Dermis microvascular lymphatic vessel endothelial cell (primary cell): ENCODE measurements at places on chromosomes 3 and 15. TPM values are rescaled to one million over a fixed set of nuclear protein-coding genes. Genes with fewer than 3 reads are reported as not detected.

Gene FILIP1L
- total RNA-seq, result 19.0 and 20.7 TPM in 2 replicates

Gene MAGEL2
- total RNA-seq, result not detected in 2 replicates

Gene SLC4A7
- total RNA-seq, result 35.8 and 48.0 TPM in 2 replicates

Gene CFAP100
- total RNA-seq, result not detected in 2 replicates

Gene PLA1A
- total RNA-seq, result 5.1 and 11.9 TPM in 2 replicates

Gene TF
- total RNA-seq, result 0.13 TPM in 2 replicates

Gene ZIC4
- total RNA-seq, result not detected in 2 replicates

Gene ITIH4
- total RNA-seq, result 0.39 and 1.0 TPM in 2 replicates
